Epithelial cell of prostate (primary cell): ENCODE measurements at places on chromosomes 4 and X.
A peak's percentile ranks its signal among the peaks of the same experiment; 100 is the strongest.

GRCh38 chr4:144171697-144172096 lies 31.2 kb upstream of the GYPA start:
- no peak for DNase-seq

- DNase-seq, result no peak
Measured at GRCh38 chrX:71236836-71237235, 13.8 kb downstream of the GJB1 start.

DNA sequence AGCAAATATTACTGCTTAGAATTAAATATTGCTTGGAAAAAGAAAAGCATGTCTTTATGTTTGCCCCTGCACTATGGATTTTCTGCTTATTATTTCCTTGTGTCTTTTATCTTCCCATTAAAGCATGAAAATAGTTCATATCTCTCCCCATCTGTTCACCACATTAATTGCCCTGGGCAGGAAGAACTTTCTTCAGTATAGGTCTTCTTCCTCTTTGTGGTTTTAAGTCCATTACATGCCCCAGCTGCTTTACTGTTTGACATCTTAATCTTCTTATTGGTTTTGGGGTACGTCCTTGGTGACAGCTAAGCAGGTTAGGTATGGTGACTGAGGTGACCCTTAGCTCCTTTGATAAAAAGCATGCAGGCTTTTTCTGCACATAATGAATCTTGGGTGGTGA lies 157.3 kb downstream of the AASDH start:
- no peak for DNase-seq

- DNase-seq, result no peak
Measured at GRCh38 chrX:79336869-79337815, 30.0 kb downstream of the ITM2A start.

DNA sequence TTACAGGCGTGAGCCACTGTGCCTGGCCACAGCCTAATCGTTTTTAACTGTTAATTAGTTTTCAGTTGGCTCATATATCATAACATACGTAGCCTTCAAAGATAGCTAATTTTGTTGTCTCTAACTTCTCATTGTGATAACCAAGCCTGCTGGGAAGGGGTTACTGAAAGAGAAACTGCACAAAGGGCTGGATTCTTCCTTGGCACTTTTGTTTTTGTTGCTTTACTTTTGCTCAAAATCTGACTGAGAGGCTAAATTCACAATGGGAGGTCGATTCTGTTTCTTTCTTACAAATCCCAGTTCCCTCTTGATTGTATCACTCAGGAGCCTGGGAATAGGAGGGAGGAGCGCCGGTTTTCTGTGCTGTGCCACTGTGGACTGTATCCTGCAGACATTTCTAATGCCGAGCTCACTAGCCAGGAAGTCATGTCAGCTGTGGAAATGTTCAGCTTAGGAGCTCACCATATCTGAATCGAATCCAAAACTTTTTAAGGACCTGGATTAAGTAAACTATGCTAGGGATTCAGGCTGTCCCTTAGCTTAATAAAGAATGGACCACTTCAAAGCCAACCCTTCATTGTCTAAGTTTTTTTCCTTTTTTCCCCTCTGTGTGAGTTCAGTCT lies 120.5 kb upstream of the FAT1 start:
- DNase-seq, result no peak

- DNase-seq, result peak; percentile 41
Measured at GRCh38 chr4:15506464-15506863, 36.8 kb downstream of the CC2D2A start.

DNA sequence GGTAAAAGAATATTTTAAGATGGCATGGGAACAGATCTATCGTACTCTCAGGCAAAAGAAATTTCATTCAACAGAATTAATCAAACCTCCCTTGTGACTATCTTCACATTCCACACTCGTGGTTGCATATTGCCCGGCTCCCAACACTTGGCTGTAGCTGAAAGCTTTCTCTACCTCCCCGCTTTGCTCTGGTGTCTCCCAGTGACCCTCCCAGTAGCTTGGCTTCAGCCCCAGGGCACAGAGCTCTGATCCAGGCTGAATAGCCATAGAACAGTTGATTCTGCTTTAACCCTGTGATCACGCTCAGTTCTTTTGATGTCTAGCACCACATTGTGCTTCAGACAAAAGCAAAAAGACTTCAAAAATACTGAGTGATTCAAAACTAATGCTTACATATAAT lies 24.6 kb downstream of the SLC7A11 start:
- DNase-seq, result no peak

DNA sequence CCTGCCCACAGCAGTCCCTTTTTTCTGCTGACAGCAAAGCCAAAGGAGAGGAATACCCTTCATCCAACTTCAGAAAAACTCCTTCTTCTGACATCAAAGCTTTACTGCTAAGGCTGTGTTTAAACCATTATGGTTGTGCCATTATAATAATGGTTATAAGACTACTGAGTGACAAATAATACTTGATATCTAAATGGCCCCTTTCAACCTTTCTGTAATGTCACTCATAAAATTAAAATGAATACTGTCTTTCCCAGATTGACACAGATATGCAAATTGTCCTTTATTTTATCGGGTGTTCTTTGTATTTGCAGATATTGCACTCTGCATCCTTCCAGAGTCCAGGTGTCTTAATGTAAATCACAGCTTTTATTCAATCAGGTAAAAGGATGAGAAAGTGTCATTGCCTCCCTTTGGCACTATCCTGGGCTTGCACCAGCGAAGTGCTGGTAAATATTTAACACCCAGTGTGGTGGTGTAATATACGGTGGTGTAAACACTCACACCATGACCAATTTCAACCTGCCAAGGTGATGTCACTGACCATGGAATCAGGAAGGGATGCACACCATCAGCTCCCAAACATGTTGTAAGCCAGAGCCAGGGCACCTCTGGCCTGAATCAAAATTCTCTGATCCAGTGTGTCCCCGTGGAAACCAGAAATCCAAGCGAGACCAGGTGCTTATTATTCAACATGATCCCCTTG lies 139.4 kb upstream of the TENM3 start:
- no peak for DNase-seq

GRCh38 chrX:153926858-153927671 lies 1.0 kb upstream of the ARHGAP4 start:
- no peak for DNase-seq

DNA sequence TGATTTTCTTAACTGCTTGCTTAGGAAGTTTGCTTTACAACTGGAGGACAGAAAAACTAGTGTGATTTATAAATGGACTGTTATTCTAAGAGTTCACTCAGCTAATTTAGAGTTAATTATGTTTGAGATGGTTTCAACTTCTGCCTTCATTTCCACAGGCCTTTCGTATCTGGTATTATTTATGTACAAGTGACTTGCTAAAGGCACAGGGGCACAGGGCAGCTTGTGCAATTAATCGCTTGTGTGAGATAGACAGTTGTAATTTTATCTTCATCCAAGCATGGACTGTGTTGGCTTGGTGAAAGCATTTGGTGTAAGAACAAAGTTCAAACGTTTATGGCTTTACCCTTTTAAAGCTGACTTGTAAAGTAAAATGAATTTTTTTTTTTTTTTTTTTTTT lies 38.3 kb downstream of the GPAT3 start:
- no peak for DNase-seq

GRCh38 chr4:52658641-52659000 lies 480 bp downstream of the USP46 start:
- DNase-seq, result no peak

DNA sequence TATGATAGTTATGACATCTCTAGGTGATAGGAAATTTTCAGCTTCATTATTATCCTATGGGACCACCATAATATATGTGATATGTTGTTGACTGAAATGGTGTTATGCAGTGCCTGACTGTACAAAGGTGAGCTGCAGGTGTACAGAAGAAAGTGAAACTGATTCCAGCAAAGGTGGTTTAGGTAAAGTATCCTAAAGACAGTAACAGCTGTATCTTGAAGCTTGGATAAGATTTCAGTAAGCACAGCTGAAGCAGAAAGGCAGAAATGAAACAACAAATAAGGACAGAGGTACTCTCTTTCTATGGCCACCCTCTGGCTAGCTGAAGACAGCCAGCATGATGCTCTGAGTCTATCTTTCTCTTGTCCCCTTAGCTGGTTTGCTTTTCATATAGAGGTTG lies 30.0 kb upstream of the PGK1 start:
- no peak for DNase-seq

- peak; percentile 69 for DNase-seq
Measured at GRCh38 chr4:27154706-27155105, 294.1 kb downstream of the STIM2 start.

DNA sequence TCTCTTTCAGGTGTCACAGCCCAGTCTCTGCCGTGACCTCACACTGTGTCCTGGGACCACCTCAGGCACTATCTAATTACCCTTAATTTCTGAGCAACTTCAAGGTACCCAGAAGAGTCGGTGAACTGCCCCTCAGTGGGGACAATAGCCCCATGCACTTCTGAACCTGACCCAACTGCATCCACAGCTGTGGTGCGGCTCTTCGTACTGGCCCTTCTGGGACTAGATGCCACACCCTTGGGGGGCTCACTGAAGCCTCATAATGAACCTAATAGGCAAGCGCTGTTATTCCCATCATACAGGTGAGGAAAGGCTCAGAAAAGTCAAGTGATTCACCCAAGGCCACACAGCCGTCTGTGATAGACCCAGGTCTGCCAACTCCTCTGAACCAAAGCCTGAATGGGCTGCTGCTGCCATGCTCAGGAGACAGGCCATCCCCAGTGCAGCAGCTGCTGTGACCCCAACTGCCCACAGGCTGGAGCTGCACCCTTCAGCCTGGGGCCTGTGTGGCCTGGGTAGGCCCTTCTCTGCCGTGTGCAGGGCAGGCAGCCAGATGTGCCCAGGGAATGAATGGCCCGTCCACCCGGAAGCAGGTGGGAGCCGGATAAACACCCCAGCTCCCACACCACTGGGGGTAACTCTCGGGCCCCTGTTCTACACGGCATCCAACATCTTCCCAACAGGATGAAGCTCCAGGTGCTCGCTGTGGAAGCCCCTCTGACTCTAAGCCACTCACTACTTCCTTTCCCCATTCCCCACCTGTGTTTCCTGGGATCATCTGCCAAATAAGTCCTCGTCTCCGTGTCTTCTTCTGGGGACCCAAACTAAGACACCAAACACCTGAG lies 35.9 kb downstream of the HMX1 start:
- no peak for DNase-seq

- no peak for DNase-seq
Measured at GRCh38 chr4:110359076-110359475, 116.9 kb upstream of the ENPEP start.

DNA sequence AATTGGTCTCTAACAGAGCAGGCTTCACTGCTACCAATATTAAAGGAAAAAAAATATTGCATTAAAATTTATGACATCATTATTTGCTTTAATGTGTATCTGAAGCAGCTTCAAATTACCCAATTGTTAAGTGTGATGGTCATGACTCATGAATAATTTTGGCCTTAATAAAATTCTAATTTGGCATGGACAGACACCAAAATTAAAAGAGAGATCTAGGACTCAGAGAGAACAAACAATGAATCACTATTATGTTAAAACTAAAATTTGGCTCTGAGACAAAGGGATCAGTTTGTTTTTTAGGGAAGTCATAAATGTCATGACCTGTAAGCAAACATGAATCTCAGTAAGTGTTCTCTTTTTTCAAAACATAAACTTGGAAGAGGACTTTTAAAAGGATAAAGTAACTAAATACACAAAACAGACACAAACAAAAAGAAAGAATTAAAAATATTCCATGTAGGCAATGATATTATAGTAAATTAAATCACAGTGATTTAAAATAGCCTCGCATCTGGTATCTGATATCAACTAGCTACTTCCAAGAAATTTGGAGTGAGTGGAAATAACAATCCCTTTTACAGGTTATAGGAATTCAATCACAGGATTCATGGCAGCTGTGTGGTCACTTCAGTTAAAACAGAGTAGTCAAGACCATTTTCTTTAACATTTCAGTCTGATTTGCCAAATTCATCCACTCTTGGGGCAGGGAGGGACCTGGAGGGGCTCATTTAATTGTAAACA lies 11.6 kb downstream of the VEGFC start:
- DNase-seq, result peak; percentile 41

GRCh38 chr4:87758270-87758669 lies 41.1 kb upstream of the IBSP start:
- DNase-seq, result no peak

DNA sequence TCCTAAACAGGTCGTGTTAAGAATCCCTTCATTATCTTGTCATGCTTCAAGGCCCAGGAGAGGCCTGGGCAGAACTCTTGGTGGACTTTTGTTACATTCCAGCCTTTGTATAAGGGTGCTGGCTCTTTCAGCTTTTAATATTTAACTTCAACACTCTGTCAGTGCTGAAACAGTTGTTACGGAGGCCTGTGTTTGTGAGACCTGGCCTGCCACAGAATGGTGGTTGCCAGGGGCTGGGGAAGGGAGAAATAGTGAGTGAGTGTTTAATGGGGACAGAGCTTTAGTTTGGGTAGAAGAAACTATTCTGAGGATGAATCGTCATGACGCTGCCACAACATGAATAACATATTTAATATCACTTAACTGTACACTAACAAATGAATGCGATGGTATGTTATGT lies 1027.6 kb upstream of the PRKX start:
- no peak for DNase-seq

- DNase-seq, result no peak
Measured at GRCh38 chr4:55122235-55122634, 3.2 kb downstream of the KDR start.

GRCh38 chr4:175674219-175674618 lies 137.8 kb downstream of the GPM6A start:
- no peak for DNase-seq

DNA sequence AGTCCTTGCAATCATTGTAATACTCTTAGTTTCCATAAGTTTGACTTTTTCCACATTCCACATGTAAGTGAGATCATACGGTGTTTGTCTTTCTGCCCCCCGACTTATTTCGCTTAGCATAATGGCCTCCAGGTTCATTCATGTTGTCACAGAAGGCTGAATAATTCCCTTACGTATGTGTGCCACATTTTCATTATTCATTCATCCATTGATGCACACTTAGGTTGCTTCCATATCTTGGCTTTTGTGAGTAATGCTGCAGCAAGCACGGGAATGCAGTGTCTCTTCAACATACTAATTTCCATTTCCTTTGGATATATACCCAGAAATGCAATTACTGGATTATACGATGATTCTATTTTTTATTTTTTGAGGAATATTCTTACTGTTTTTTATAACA lies 22.0 kb upstream of the VEGFC start:
- DNase-seq, result no peak

DNA sequence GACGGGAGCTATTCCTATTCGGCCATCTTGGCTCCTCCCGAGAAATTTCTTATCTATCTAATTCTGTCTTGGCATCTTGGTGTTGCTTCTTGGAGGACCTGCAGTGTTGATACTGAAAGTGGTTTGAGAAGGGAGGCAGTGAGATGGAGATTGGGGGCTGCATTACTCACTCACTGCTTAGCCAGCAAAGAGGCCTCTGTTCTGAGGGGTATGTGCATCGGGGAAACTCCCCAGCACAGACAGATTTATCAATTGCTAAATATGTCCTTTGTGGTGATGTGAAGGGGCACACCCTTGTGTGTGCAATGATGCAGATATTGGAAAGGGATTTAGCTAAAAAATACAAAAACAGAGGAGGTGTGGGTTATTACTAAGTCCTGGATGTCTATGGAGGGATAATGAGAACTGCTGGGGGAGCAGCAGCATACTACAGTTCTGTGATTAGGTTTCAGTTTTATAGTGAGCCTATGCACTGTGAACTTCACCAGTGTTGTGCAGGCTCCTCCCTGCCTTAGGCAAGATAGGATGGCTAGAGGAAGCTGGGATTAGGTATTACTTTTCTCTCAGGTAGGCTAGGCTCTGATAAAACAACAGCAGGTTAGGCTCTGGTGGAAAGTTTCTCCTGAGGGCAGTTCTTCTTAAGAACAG lies 279.0 kb downstream of the HS3ST1 start:
- DNase-seq, result no peak

- DNase-seq, result no peak
Measured at GRCh38 chr4:3676907-3677747, 89.1 kb upstream of the ADRA2C start.

- no peak for DNase-seq
Measured at GRCh38 chr4:151417766-151418376, 8.9 kb downstream of the FHIP1A start.
